Activated CD4-positive, alpha-beta T cell treated with anti-CD3 and anti-CD28 coated beads, Interleukin-2, amount 10 ng/mL, durations not matched to agents 24 days and 14 days (primary cell): ENCODE measurements at places on chromosomes 4 and X. TPM values are rescaled to one million over a fixed set of nuclear protein-coding genes. Genes with fewer than 3 reads are reported as not detected.

GRCh38 chr4:127967141-127967775, 2.1 kb downstream of the ABHD18 start:
- peak overlapping the region; percentile 72 for H3K27ac ChIP-seq
- H3K36me3 ChIP-seq: peaks cover 18% of the 10 kb centered on the region
- peak overlapping the region; percentile 57 for H3K4me3 ChIP-seq
- H3K4me1 ChIP-seq: peaks cover 31% of the 10 kb centered on the region

DNA sequence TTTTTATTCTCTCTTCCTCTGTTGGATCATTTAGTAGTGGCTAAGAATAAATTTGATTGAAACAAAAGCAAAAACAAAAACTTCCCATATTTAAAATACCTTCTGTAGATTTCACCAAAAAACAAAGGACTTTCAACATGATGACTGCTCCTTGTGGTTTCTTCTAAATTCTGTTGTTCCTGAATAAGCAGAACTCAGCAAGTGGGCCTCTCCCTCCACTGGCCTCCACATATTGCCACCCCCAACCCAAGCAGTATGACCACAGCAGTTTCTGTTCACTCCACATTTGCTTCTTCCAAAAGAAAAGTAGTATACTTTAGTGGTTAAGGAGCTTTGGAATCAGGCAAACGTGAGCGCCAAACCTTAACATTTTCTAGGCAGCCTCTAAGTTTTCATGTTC, 114.7 kb downstream of the COX18 start:
- no peaks in the 10 kb centered on the region for H3K27me3 ChIP-seq
- H3K27ac ChIP-seq: no peak overlapping the region
- H3K4me3 ChIP-seq: no peak overlapping the region

- no peaks in the 10 kb centered on the region for H3K36me3 ChIP-seq
- no peak for DNase-seq
- H3K27me3 ChIP-seq: no peaks in the 10 kb centered on the region
- H3K27ac ChIP-seq: no peak overlapping the region
- no peaks in the 10 kb centered on the region for H3K4me1 ChIP-seq
These were observed 192.6 kb downstream of the PDGFC start for GRCh38 chr4:156779042-156779441.

GRCh38 chrX:26789751-26790150, 573.8 kb downstream of the MAGEB5 start:
- DNase-seq: no peak
- no peak overlapping the region for H3K4me3 ChIP-seq
- no peaks in the 10 kb centered on the region for H3K27me3 ChIP-seq
- H3K27ac ChIP-seq: no peak overlapping the region
- no peaks in the 10 kb centered on the region for H3K4me1 ChIP-seq

DNA sequence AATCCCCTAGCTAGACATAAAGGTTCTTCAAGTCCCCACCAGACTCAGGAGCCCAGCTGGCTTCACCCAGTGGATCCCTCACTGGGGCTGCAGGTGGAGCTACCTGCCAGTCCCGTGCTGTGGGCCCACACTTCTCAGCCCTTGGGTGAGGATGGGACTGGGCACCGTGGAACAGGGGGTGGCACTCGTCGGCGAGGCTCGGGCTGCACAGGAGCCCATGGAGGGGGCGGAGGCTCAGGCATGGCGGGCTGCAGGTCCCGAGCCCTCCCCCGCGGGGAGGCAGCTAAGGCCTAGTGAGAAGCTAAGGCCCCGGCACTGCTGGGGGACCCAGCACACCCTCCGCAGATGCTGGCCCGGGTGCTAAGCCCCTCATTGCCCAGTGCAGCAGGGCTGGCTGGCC, 16.1 kb upstream of the ACSL4 start:
- H3K4me3 ChIP-seq: no peak overlapping the region
- no peaks in the 10 kb centered on the region for H3K4me1 ChIP-seq
- no peak for DNase-seq
- no peaks in the 10 kb centered on the region for H3K36me3 ChIP-seq
- H3K27me3 ChIP-seq: no peaks in the 10 kb centered on the region
- no peak overlapping the region for H3K27ac ChIP-seq

DNA sequence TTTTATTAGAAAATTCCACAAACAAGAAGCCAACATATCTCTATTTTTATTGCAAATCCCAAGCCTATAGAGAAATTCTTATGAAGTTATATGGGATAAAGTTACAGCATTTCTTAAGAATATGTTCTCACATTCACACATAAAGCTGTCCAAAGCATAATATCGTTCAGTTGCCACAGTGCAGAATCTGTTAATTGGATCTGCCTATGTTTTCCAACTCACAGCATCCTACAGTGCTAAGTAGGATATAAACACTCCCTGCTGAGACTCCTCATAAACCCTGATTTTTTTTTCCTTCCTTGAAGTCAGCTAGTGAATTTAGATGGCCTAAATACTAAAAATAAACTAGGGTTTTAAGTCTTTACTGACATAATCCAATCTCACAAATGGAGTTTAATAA, 307.9 kb downstream of the PDGFC start:
- H3K4me1 ChIP-seq: no peaks in the 10 kb centered on the region
- H3K36me3 ChIP-seq: no peaks in the 10 kb centered on the region
- no peak for DNase-seq
- H3K27ac ChIP-seq: no peak overlapping the region

DNA sequence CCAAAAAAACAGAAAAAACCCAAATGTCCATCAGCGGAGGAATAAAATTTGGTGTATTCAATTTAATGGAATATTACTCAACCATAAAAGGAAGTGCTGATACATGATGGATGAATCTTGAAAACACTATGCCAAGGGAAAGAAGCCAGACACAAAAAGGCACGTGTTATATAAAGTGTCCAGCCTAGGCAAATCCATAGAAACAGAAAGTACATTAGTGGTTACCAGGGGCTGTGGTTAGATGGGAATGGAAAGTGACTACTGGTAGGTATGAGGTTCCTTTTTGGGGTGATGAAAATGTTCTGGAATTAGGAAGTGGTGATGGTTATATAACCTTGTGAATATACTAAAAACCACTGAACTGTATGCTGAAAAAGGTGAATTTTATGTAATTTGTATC, 3.5 kb upstream of the CDKL2 start:
- H3K27ac ChIP-seq: no peak overlapping the region
- peaks cover 3% of the 10 kb centered on the region for H3K36me3 ChIP-seq
- no peak overlapping the region for H3K4me3 ChIP-seq

DNA sequence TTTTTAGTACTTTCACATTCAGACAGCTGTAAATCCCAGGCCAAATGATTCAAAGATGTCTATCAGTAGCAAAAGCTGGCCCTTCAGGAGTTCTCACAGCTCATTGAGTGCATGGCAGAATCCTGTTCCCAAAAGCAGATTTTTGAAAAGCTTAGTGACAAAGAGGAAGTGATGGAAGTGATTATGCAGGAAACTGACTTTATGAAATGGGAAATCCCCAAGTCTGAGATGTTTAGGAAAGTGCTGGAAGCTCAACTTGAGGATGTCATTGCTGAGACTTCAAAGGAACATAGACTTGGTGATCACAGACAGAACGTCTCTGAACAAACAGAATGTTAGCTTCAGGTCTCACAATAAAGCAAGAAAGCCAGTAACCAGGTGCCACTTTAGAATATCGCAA, 51.0 kb upstream of the CFAP47 start:
- H3K27me3 ChIP-seq: no peaks in the 10 kb centered on the region
- H3K4me3 ChIP-seq: no peak overlapping the region
- H3K36me3 ChIP-seq: no peaks in the 10 kb centered on the region
- H3K27ac ChIP-seq: no peak overlapping the region
- H3K4me1 ChIP-seq: no peaks in the 10 kb centered on the region

GRCh38 chr4:84965553-84966381, 723 bp downstream of the WDFY3 start:
- peak overlapping the region; percentile 29 for H3K4me3 ChIP-seq
- H3K27me3 ChIP-seq: peaks cover 31% of the 10 kb centered on the region
- H3K27ac ChIP-seq: no peak overlapping the region
- H3K36me3 ChIP-seq: no peaks in the 10 kb centered on the region
- no peak for DNase-seq

GRCh38 chr4:155402941-155403340, 26.2 kb upstream of the MAP9 start:
- H3K36me3 ChIP-seq: no peaks in the 10 kb centered on the region
- H3K27me3 ChIP-seq: peaks cover 7% of the 10 kb centered on the region
- DNase-seq: no peak
- no peak overlapping the region for H3K4me3 ChIP-seq
- no peaks in the 10 kb centered on the region for H3K4me1 ChIP-seq

DNA sequence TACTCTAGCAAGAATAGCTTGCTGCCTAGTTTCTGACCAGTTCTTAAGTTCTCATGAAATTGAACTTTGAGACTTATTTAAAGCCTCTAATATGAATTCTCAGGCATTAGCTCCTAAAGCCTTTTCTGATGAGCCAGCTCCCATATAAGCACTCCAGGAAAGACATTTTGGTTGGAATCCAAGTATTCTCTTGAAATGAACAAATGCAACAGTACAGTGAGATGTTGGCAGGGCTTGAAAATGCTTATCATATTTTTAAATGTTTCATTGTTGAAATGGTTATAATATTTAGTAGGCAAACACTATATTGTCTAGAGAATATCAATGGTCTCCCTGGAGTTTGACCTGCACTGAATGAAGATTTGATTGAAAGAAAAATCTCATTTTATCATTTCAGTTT, 240.3 kb downstream of the ANK2 start:
- no peak overlapping the region for H3K4me3 ChIP-seq
- no peak for DNase-seq
- H3K27me3 ChIP-seq: peaks cover 6% of the 10 kb centered on the region
- H3K27ac ChIP-seq: no peak overlapping the region

GRCh38 chr4:176545872-176546271, 226.1 kb downstream of the SPCS3 start:
- no peaks in the 10 kb centered on the region for H3K27me3 ChIP-seq
- H3K36me3 ChIP-seq: no peaks in the 10 kb centered on the region
- H3K27ac ChIP-seq: no peak overlapping the region

DNA sequence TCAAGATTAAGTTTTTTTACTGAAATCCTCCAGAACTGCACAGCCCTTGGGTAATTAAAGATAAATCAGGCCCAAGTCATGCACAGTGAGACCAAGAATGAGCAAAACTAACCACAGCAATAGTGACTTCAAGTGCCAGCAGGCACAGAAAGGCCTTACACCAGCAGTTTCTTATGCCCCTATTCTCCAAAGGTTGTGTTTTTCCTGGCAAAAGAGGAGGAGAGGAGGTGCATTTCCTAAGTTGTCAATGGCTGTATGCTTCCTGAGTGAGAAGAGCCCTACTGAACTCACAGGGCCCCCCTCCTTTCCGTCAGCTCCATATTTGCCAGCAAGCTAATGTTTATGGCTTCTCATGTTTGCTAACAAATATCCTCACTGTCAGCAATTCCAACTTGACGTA, 418.7 kb upstream of the INTU start:
- no peak overlapping the region for H3K4me3 ChIP-seq
- H3K36me3 ChIP-seq: no peaks in the 10 kb centered on the region
- no peaks in the 10 kb centered on the region for H3K4me1 ChIP-seq
- H3K27me3 ChIP-seq: no peaks in the 10 kb centered on the region
- DNase-seq: no peak

GRCh38 chr4:144597171-144597570, 48.8 kb upstream of the HHIP start:
- H3K27me3 ChIP-seq: no peaks in the 10 kb centered on the region
- H3K36me3 ChIP-seq: no peaks in the 10 kb centered on the region
- no peak overlapping the region for H3K27ac ChIP-seq
- no peak overlapping the region for H3K4me3 ChIP-seq
- DNase-seq: no peak

GRCh38 chr4:40698733-40699132, 51.0 kb upstream of the NSUN7 start:
- H3K4me3 ChIP-seq: no peak overlapping the region
- H3K36me3 ChIP-seq: no peaks in the 10 kb centered on the region
- H3K27me3 ChIP-seq: no peaks in the 10 kb centered on the region
- DNase-seq: no peak

- peaks cover 33% of the 10 kb centered on the region for H3K4me1 ChIP-seq
- H3K4me3 ChIP-seq: peak overlapping the region; percentile 87
- no peaks in the 10 kb centered on the region for H3K27me3 ChIP-seq
- peak; percentile 55 for DNase-seq
These were observed 457 bp upstream of the RAB9A start for GRCh38 chrX:13688384-13688957.

DNA sequence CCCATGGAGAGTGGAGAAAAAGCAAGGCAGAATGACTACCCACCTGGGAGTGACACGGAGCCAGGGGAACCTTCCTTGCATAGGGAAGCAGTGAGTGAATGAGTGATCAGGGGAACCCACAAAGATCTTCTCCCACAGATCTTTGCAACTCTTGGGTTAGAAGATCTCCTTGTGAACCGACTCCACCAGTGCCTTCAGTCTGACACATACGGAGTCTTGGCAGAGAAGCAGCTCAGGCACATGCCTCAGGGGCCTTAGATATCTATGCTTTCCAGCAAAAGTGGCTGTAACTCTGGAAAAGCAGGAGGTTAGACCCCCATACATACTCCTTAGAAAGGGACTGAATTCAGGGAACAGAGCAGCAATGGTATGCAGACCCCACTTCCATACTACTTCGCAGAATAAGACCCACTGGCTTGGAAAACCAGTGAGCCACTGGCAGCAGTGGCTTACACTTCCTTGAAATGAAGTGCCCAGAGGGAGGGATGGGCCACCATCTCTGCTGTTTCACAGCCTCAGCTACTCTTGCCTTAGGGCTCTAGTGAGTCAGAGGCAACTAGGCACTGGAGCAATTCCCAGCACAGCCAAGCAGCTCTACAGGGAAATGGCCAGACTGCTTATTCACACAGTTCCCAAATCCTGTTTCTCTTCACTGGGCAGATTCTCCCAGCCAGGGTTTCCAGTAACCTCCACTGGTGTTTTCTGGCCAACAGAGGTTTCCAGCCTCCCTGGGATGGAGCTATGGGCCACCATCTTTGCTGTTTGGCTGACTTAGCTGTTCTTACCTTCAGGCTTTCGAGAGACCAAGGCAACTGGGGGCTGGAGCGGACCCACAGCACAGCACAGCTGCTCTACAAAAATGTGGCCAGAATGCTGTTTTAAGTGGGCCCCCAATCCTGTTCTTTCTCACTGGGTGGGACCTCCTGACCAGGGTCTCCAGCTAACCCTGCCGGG, 82.8 kb upstream of the TCEAL2 start:
- no peaks in the 10 kb centered on the region for H3K36me3 ChIP-seq
- H3K27ac ChIP-seq: no peak overlapping the region
- H3K4me3 ChIP-seq: no peak overlapping the region
- no peak for DNase-seq
- H3K27me3 ChIP-seq: no peaks in the 10 kb centered on the region

DNA sequence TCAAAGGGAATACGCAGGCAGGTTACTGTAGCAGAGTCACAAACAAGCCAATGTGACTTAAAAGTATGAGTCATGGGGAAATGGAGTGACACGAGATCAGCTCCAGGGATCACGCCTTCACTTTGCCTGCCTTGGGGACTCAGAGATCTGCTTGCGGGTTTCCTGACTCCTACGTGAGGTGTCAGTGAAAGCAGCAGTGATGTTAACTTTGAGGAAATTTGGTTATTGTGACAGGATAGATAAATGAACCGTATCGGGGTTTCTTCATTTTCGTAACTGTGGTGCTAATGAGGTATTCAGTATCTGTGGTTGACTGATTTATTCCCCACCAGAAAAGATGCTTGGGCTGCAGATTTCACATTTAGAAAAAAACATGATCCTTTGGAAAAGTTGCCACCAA, 383.3 kb upstream of the ZFP42 start:
- H3K4me3 ChIP-seq: no peak overlapping the region
- H3K27ac ChIP-seq: no peak overlapping the region
- no peaks in the 10 kb centered on the region for H3K4me1 ChIP-seq
- DNase-seq: no peak
- H3K36me3 ChIP-seq: no peaks in the 10 kb centered on the region
- H3K27me3 ChIP-seq: no peaks in the 10 kb centered on the region

The NUDT10 gene
- total RNA-seq: 0.28 and 0.51 TPM in 2 replicates

The SLC49A3 gene
- 0.40 and 0.72 TPM in 2 replicates for total RNA-seq

The ZCCHC18 gene
- total RNA-seq: 0.35 and 0.69 TPM in 2 replicates

The FGG gene
- not detected in 2 replicates for total RNA-seq

The MAGEA2 gene
- not detected in 2 replicates for total RNA-seq

The SUPT20HL1 gene
- not detected in 2 replicates for total RNA-seq
